Smooth muscle cell of bladder (primary cell): ENCODE measurements at places on chromosomes 4 and X. TPM values are rescaled to one million over a fixed set of nuclear protein-coding genes. Genes with fewer than 3 reads are reported as not detected.

Gene UGT2B10
- total RNA-seq = not detected in 2 replicates

Gene KCTD8
- total RNA-seq = not detected in 2 replicates

Gene NPY1R
- total RNA-seq = under 0.01 and 0.14 TPM in 2 replicates

Gene USP17L13
- total RNA-seq = not detected in 2 replicates
